Panc1 (cell line): ENCODE measurements at places on chromosomes 11 and 22. TPM values are rescaled to one million over a fixed set of nuclear protein-coding genes. Genes with fewer than 3 reads are reported as not detected.

The DUSP8 gene
- total RNA-seq: 5.5 TPM

The LRRC56 gene
- total RNA-seq: 9.8 TPM

The SCARF2 gene
- total RNA-seq: 3.2 TPM

The CHRM1 gene
- total RNA-seq: not detected

The MYO7A gene
- 1.3 TPM for total RNA-seq

The OR4D6 gene
- not detected for total RNA-seq

The TBX10 gene
- total RNA-seq: not detected

The RTN4RL2 gene
- total RNA-seq: 0.90 TPM

The CAVIN3 gene
- total RNA-seq: 31.1 TPM

The MAP6 gene
- 0.21 TPM for total RNA-seq

The CCDC116 gene
- total RNA-seq: not detected

The PATE2 gene
- 0.18 TPM for total RNA-seq

The CREB3L1 gene
- total RNA-seq: 35.6 TPM

The ROBO4 gene
- total RNA-seq: 0.26 TPM

The CLP1 gene
- 17.7 TPM for total RNA-seq
